Astrocyte (in vitro differentiated cells and primary cell): ENCODE measurements at places on chromosomes 16 and 17.

DNA sequence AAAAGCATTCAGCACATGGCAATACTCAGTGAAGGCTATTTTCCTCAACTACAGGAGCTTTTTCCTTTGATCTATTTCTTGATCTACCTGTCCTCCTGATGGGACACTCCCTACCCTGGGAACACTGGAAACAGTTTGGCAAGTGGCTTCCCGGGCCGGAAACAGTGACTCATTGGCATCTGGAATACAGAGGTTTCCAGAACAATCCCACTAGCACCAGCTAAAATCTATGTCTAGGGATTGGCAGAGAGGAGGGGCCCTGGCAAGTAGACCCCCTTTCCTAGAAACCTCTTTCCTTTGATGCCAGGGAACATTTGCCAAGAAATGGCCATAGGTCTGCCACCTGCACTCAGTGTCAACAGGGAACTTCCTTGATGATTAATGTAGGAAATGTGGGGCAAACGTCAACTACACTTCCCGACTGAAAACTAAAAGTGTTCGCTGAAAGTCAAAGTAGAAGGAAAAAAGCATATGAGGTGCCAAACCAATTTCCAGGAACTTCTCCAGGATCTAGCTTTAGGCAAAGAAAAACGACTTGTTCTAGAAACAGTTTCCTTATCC is 30.4 kb upstream of the FBXW10B start:
- peak; percentile 47 for DNase-seq

DNA sequence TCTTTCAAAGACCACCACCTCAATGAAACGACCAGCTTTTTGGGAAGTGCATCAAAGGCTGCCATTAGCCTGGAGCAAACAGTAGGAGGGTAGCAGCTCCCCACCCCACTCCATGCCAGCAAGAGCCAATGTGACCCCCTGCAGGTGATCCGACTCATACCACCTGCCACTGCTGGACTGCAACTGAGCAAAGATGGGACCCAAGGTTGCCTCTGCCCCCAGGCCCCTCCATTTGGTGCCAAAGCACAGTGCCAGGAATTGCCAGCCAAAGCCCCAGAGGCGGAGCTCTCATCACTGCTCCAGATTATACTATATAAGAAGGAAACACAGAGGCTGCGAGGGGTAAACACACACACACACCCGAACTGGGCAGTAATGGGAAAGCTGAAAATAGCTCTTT is 8.3 kb downstream of the PITPNM3 start:
- no peak for DNase-seq

DNA sequence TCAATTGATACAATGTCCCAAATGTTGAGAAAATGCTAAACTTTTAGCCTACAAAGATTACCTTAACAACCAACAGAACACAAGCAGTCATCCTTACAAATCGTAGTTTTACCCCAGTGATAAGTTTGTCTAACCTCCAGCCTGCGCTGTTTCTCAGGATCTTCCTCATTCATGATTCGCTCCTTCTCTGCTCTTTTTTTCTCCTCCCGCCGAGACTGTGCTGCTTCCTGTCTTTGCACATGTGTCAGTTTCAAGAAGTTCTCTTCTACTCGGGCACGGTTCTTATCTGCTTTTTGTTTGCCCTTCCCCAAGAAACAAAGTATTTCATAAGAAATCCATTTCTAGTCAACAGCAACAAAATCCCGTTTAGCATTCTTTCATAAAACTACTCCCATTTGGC is 10.2 kb upstream of the STRADA start:
- DNase-seq = no peak

DNA sequence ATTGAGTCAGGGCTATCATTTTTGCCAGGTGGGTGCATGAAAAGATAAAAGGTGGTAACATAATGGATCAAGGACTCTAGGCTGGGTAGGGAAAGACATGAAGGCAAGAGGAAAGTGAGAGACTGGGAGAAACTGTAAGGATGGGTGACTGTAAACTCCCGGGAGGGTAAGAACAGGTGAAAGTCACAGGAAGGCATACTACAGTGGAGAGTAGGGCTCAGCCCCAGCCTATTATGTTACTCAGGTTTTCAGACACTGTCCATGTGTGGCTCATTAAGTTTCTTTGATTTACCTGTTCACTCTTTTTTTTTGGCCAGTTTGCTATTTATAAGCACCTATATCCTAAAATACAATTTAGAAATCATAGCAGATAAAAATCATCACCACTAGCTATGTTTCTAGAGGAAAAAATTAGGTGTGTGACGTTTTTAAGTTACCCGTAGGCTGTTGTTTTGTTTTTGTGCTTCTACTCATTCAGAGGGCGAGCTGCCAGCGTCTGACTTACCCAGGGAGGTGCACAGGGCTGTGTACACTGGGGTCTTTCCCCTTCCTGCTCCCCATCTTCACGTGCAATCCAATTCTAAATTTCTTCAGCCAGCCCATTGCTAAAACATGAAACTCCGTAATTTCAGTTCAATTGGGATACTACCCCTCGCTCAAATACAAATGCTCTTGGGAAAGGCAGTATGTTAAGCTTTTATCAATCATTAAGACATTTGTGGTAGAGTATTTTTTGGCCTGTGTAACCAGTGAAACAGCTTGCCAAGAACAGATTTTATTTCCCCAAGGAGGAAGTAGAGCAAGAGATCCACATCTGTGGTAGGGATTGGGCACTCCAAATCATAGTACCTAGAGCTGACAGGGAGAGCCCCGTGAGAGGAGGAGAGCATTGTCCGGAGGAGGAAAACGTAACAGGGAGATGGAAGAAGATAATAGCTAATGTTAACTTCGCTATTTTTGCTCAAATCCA is 21.7 kb upstream of the VWA3A start:
- DNase-seq = peak; percentile 55

GRCh38 chr16:89343501-89344457 is 126.3 kb downstream of the ZNF778 start:
- DNase-seq = peak; percentile 71

DNA sequence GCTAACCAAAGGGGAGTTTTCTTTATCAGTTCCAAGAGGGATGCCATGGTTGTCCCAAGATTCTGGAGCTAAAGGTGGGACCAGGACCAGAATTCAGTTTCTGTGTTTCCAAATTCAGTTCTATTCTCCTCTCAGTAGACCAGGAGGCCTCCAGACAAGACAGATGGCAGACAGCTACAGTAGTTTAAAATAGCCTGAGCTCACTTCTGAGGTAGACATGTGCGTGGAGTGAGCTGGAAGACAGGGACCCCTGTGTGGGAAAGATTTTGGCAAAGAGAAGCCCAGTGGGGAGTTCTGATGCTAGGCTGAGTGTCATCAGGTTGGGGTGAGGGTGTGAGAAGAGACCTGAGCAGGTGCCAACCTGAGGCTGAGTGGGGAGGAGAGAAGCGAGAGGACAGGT is 95.4 kb downstream of the PRKCB start:
- no peak for DNase-seq

GRCh38 chr16:85585711-85586110 is 27.4 kb upstream of the GSE1 start:
- no peak for DNase-seq

DNA sequence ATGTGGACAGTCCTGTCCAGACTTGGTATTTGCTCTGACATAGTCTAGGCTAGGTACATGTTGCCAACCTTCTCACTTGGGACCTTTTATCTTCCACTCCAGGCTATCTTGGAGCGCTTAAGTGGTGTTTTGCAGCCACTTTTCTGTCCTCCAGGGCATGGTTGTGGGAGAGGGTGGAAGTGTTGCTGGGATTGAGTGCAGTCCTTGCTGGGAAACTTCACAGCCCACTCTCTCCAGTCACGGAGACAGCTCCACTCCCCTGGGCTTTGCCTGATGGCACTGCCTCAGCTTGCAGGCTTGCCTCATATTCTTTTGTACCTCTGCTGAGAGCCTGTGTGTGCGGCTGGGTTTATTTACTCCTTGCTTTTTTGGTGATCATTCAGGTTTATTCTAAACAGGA is 17.4 kb downstream of the RPA1 start:
- no peak for DNase-seq

- no peak for DNase-seq
These were observed 775 bp downstream of the SPIRE2 start for GRCh38 chr16:89828870-89829629.

DNA sequence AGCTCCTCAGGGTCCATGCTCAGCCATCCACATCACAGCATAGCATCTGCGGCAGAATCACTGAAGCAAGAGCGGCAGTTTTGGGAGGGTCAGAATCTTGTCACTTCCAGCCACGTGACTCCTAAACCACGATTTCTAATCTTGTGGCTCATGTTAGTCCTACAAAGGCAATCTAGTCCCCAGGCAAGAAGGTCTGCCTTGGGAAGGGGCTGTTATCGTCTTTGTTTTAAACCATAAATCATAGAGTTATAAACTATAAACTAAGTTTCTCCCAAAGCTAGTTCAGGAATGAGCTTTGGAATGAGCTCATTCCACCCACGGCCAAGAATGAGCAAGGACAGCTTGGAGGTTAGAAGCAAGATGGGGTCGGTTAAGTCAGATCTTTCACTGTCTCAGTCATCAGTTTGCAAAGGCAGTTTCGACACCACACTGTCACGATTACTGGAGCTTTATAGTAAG is 20.8 kb upstream of the DNAH17 start:
- peak; percentile 64 for DNase-seq

DNA sequence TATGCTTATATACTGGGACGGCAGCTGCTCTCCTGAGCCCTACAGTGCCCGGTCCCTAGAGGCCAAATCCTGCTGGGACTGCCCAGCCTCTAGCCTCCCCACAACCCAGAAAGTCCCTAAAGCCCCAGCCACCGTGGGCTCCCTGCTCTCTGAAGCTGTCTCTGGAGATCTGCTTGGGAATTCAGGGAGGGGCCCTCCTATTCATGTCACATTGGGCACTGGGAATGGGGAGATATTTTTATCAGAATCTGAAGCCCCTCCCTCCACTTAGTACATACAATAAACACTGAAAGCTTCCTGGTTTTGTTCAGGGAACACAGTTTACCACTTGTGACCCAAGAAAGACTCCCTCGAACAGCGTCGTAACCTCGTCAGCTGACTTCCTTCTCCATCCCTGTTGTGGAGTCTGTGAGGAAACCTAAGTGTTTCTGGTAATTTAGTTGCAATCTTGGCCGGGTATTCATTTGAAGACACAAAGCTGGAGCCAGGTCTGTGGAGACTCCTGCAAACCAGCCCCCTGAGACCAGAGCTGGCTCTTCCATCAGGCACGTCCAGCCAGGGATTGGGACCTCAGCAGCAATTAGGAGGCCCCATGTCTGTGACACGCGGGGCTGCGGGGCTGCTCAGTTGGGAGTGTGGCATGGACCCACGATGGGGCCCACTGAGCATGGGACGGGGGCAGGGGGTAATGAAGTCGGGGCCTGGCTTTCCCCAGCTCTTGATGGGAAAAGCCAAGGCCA is 38.5 kb downstream of the PGS1 start:
- no peak for DNase-seq

DNA sequence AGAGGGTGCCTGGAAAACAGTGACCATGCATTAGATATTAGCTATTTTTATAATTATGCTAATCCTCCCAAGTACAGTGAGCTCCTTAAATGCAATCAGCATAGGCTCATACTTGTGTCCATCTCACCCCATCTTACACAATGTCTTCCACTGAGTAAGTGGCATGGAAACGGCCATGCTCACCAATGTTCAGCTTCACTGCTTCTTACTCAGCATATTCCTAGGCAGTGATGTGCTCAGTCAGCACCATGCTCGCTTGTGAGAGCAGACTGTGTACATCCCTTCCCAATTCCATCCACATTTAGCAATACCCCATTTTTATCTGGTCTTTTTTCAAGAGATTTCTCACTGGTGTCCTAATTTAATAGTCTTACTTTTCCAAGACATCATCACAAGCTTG is 454.8 kb upstream of the SOX9 start:
- no peak for DNase-seq

DNA sequence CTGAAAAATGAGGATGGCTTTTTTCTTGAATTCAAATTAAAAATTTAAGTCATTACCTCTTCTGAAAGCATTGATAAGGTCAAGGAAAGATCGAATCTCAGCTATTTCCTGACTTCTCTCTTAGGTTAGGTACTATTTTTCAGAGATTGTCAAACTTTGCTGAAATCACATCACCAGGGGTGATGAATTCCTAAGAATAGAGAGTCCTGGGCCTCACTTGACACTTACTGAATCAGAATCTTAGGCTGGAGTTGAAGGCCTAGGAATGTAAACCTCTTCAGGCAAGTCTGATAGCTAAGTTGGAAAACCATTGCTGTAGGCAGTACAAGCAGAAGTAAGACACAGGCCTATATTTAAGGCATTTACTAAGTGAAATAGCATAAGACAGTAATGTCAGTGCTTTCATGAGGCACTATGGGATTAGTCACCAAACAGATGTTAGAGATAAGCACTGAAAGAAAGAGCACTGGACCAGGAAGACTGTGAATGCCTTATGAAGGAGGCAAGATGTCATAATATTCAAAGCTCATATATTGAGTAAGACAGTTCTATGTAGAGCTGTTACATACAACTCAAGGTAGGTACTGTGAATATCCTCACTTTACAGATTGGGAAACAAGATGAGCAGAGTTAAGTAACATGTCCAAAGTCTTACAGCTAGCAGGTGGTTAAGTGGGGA is 21.5 kb downstream of the DCAF7 start:
- peak; percentile 67 for DNase-seq

- no peak for DNase-seq
These were observed 31.6 kb downstream of the PHKB start for GRCh38 chr16:47492428-47493377.

- peak; percentile 40 for DNase-seq
These were observed 275.5 kb upstream of the IRX5 start for GRCh38 chr16:54655121-54655590.

- DNase-seq = no peak
These were observed 428 bp downstream of the PHF12 start for GRCh38 chr17:28950752-28951427.

DNA sequence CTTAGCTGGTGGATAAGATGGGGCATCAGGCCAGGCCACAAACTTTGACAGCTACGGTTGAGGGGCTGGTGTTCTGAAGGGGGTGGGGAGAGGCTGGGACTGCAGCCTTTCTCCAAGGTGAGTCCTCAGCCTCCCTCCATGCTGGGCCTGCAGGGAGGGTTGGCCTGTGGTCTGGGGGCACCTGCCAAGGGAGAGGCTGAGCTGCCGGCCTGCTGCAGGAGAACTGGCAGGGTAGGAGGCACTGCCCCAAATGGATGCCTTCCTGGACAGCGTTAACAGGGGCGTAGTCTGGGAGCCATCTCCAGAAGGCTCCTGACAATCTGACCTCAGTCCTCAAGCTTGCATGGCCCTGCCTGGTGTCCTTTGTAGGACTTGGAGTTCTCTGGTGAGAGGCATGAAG is 5.1 kb downstream of the ELMO3 start:
- no peak for DNase-seq

GRCh38 chr17:73912373-73912746 is 268.1 kb upstream of the SDK2 start:
- DNase-seq = no peak

DNA sequence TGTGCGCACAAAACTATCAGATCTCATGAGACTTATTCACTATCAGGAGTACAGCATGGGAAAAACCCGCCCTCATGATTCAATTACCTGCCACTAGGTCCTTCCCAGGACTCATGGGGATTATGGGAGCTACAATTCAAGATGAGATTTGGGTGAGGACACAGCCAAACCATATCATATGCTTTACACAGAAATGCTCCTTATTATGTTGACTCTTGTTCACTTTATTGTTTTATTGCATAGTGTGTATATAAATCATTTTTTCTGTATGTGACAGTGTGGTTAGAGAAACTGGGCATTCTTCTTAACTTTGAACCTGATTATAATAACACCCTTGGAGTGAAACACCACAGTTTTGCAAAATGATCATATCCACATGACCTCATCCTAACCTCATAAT is 212.8 kb upstream of the TNRC6C start:
- DNase-seq = no peak

GRCh38 chr17:39598047-39598481 is 9.7 kb downstream of the NEUROD2 start:
- DNase-seq = no peak

GRCh38 chr17:72244956-72245355 is 124.1 kb downstream of the SOX9 start:
- DNase-seq = no peak

GRCh38 chr16:58236231-58236690 is 38.4 kb upstream of the CSNK2A2 start:
- peak; percentile 27 for DNase-seq
